Activated CD4-positive, alpha-beta T cell treated with anti-CD3 and anti-CD28 coated beads for 4 hours (primary cell): ENCODE measurements at places on chromosomes 2 and 18.

GRCh38 chr2:60962528-60962927 lies 55.0 kb upstream of the PEX13 start:
- DNase-seq, result no peak

- no peak for DNase-seq
Measured at GRCh38 chr18:53148123-53148522, 808.1 kb downstream of the DCC start.

- DNase-seq, result no peak
Measured at GRCh38 chr2:31033032-31033431, 105.2 kb downstream of the GALNT14 start.

- DNase-seq, result no peak
Measured at GRCh38 chr18:49656073-49656692, 94.3 kb downstream of the LIPG start.

GRCh38 chr2:19617257-19617848 lies 258.9 kb upstream of the OSR1 start:
- no peak for DNase-seq

DNA sequence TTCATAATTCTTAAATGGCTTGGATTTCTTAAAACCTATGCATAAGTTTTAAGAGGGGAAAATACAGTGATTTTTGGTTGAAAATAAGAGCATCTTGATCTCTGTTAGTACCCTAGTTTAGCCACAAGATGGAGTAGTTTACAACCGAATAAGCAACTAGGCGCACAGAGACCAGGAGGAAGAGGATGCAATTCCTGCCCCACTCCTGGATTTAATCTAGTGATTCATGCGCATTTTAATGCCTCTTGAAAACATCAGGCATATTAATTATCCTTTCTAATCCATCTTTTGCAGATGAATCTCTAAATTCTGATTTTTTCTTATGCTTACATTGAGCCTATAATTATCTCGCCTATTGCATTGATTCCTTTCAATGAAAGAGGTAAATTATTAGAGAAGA lies 76.7 kb downstream of the MRPS9 start:
- no peak for DNase-seq

DNA sequence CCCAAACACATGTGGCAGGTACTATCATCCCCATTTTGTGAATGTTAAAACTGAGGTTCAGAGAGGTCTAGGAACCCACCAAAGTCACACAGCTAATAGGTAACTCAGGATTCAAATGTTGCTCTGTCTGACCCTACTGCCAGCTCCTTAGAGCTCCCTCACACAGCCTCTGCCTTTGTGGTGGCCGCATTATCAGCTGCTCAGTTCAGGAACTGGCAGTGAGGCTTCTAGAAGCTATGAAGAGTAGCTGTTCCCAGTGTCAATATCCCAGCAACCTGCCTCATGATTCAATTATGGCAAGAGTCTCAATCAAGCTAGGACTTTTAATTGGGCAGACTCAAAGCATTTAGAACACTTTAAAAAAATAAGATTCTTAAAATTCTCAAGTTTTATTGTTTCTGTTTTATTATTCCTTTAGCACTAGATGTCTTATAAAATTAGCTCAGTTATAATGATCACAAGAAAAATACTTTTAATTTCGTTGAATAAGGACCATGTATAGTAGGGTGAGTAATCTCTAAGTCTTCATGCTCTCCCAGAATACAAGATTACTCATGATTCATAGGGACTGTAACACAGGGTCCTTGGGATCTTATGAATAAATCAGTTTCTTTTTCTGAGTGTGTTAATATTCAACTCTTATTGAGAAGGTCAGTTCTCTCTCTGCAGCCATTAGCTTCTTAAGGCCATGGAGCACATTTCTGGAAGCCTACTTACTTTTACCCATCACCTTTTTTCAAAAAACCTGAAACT lies 342.7 kb downstream of the RND3 start:
- no peak for DNase-seq

GRCh38 chr2:3146175-3146574 lies 231.4 kb downstream of the EIPR1 start:
- no peak for DNase-seq

DNA sequence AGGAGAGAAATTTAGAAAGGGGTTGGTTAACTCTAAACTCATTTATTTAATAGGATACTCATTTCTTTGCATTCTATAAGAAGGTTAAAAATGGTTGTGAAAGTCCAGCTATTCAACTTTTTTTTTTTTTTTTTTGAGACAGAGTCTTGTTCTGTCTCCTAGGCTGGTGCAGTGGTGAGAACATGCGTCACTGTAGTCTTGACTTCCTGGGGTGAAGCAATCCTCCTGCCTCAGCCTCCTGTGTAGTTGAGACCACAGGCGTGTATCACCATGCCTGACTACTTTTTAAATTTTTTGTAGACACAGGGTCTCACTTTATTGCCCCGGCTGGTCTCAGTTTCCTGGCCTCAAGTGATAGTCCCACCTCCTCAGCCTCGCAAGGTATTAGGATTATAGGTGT lies 11.9 kb downstream of the ELP2 start:
- DNase-seq, result no peak

DNA sequence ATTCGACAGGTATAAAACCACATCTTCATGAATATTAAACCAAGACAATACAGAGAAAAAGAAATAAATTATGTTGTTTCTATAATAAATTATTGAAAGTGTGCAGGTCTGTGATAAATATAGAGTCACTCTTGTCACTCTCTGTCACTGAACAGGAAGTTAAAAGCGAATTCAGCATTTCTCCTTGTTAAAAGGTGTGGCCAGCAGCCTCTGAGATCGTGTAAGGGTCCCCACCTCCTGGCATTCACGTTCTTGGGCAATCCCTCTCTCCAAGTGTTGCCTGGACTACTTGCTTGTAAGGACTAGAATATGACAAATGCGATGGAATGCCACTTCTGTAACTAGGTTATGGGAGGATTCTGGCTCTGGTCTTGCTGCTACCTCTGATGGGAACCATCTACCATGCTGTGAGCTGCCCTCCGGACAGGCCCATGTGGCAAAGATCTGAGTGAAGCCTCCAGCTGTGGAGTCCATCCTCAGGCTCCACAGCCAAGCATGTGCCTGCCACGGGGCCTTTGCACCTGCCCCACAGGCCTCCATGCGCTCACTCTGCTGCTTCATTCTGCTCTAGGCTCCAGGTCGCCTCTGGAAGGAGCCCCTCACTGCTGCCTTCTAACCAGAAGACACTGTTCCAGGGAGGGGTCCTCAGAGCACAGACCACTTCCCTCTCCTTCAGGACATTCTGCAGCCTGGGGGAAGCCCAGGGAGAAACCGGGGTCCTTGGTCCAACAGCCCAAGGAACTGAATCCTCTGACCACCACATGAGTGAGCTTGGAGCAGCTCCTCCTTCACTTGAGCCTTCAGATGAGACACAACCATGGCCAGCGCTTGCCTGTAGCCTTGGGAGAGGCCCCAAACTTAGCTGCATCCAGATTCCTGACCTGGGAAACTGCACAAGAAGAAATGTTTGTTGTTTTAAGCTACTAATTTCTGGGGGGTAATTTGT lies 202.9 kb upstream of the HDAC4 start:
- DNase-seq, result no peak

DNA sequence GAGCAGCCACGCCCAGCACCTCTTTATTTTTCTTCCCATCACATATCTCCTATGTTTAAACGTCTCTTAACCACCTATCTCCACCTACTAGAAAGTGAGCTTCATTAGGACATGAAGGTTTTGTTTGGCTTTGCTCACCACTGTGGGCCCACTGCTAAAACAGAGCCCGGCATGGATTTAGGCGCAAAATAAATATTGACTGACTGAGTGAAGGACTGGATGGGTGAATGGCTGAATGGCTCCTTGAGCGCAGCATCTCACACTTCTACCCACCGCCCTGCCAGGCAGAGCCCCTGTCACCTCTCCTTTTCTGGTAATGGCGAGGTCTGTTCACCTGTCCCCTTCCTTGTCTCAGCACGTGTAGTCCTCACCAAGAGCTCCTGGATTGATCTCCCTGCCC lies 10.1 kb downstream of the CAPG start:
- no peak for DNase-seq

DNA sequence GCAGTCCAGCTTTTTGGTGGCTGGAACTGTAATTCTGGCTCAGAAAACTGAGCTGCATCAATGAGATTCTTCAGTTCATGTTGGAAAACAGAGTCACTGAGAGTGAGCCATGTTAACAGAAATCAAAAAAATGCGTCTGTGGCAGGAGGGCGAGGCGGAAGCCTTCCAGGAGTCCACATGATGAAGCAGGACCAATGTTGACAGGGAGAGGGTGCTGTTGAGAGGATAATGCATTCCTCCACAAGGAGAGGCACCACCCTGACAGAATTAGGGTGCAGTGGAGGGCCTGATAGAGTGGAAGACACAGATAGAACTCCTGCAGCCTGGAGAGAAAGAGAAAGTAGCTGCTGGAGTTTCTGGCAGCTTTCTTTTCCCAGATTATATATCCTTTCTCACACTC lies 111.5 kb downstream of the MGAT5 start:
- no peak for DNase-seq

GRCh38 chr18:56298935-56299334 lies 339.5 kb downstream of the TXNL1 start:
- DNase-seq, result no peak

- DNase-seq, result no peak
Measured at GRCh38 chr2:159149747-159150146, 136.8 kb downstream of the WDSUB1 start.

DNA sequence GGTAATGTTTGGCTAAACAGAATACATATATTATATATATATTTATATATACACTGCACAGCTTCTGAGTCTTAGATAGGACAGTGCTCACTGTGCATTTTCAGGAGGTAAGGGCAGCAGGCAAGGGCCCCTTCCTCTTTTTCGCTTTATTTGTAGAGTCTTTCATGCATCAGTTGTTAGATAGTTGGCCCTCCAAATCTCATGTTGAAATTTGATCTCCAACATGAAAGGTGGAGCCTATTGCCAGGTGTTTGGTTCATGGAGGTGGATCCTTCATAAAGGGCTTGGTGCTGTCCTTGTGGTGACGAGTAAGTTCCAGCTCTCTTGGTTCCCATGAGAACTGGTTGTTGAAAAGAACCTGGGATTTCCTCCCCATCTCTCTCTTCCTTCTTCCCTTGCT lies 48.1 kb downstream of the TSN start:
- no peak for DNase-seq

DNA sequence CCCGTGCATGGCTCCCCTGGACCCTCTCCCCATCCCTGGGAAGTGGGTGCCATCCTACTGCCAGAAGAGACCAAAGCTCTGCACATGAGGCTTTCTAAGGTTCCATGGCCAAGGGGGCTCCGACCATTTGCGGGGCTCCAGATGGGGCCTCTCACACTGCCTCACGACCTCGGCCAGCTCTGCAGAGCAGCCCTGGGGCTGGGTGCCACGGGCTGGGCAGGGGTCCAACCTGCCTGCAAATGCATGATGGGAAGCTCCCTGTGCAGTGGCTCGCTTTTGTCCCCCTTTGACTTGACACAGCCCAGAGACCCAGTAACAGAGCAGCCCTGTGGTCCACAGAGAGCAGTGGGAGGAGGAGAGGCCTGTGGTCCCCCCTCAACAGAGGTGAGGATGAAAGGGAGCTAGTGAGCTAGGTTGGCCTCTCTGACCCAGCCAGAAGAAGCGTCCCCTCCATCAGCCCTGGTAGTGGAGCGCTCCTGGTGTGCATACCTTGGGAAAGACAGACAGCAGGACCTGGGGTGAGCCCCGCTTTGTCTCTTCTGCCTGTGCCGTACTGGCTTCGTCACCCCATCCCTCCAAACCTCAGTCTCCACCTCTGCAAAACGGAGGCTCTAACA lies 174.1 kb downstream of the DDX1 start:
- DNase-seq, result no peak

GRCh38 chr2:237210763-237211162 lies 125.1 kb downstream of the COPS8 start:
- no peak for DNase-seq

GRCh38 chr18:12839526-12840196 lies 44.4 kb downstream of the PTPN2 start:
- peak; percentile 23 for DNase-seq

DNA sequence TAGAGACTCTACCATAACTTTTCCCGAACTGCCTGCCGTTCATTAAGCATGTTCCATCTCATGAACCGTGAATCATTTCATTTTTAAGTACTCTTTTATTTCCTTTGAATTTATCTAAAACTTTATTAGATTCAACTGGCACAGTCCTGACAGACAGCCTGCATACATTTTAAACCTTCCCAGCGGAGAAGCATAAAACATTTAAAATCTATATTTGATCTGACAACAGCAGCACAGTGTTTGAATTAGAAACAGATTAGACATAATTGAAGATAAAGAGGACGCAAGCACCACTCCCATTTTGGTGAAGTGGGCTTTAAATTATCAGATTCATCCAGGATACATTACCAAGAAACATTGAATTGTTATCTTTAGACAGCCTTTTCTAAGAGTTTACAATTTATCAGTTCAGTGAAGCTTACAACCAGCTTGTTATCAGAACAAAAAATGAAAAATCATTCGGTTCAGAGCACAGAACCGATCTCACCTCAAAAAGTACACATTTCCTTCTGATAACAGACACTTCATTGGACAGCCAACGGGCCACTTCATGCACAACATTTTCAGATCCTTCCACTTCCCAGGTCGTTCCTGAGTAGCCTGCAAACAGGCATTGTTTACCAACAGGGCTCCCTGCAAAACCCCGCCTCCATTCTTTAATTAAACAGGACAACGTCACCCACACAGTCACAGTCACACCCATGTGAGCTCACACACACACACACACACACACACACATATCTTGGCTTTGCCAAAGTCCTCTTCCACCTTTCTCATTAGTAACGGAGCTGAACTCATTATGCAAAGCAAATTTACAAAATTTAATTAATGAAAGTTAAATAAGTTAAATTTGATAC lies 171.2 kb downstream of the SP3 start:
- no peak for DNase-seq

GRCh38 chr2:231384970-231385369 lies 10.5 kb upstream of the B3GNT7 start:
- no peak for DNase-seq

- DNase-seq, result peak; percentile 75
Measured at GRCh38 chr2:219247678-219248642, 2.7 kb downstream of the STK16 start.

DNA sequence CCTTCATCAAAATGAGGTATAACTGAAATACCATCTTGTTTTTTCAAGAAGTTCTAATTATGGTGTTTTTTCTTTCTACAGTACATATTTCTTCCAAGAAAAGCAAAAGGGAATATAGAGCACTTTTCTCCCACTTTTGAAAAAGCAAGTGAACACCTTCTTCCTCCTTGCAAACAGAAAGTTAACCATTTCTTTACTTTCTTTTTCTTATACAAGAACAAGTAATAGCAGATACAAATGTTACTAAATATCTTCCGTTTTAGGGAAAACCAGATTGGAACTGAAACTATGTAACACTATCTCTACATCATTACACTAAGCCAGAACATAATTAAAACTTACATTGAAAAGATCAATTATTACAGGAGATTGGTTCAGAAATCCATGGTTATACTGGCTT lies 44.0 kb downstream of the COBLL1 start:
- DNase-seq, result no peak

- no peak for DNase-seq
Measured at GRCh38 chr2:100222844-100223243, 80.5 kb upstream of the AFF3 start.

DNA sequence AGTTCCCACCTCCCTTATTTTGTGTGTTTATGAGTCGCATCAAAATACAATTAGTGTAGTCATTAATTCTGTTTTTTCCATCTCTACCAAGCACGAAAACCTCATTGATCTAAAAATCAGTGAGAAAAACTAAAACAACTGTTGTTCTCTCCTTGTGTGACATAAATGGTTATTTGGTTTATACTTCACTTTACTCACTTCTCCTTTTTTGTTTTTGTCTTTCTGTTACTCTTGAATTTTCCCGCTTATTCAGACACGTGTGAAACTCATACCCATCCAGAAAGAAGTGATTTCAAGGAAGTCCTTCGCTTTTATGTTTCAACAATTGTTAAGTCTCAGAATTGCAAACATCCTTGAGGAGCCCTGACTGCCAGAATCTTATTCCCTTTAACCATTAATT lies 121.6 kb downstream of the EML6 start:
- no peak for DNase-seq
